ENCODE measurements at places on chromosomes 13 and 19. TPM values are rescaled to one million over a fixed set of nuclear protein-coding genes. Genes with fewer than 3 reads are reported as not detected.

DNA sequence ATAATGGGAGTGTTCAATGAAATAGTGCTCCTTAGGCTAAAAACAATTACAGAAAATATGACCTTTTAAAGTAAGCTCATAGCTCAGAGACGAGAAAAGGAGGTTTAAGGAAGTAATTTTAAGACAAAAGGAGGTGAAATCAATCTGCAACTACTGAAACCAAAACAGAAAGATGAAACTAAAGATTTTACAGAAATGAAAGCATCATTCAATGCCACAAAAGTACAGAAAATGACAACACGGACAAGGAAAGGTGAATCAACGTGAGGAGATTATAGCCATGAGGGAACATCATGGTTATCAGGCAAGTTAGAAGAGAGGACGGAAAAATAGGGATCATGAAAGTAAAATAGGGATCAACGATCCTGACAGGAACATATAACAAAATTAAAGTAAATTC, 745.2 kb downstream of the PCDH17 start:
- no peak overlapping the region for H3K4me3 ChIP-seq
- no peak overlapping the region for H3K27ac ChIP-seq
- no peaks in the 10 kb centered on the region for H3K4me1 ChIP-seq
- H3K36me3 ChIP-seq, result no peaks in the 10 kb centered on the region
- no peaks in the 10 kb centered on the region for H3K27me3 ChIP-seq
- DNase-seq, result no peak

DNA sequence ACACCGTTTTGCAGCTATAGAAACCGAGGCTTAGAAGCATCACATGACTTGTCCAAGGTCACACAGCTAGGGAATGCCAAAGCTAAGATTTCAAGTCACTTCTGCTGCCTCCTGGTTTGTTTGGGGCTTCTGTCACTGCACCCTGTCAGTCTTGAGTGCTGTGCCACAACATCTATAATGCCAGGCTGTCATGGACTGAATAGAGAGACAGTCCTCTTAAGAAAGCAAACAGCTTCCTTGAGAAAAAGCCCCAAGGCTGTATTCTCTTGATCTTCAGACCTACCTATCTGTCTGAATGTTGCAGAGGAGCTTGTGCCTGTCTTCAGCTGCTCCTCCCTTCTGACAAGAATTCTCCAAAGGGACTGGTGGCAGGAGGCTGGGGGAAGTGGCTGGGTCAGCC, 81.6 kb downstream of the OLFM4 start:
- DNase-seq, result no peak
- H3K36me3 ChIP-seq, result no peaks in the 10 kb centered on the region
- H3K27me3 ChIP-seq, result no peaks in the 10 kb centered on the region

DNA sequence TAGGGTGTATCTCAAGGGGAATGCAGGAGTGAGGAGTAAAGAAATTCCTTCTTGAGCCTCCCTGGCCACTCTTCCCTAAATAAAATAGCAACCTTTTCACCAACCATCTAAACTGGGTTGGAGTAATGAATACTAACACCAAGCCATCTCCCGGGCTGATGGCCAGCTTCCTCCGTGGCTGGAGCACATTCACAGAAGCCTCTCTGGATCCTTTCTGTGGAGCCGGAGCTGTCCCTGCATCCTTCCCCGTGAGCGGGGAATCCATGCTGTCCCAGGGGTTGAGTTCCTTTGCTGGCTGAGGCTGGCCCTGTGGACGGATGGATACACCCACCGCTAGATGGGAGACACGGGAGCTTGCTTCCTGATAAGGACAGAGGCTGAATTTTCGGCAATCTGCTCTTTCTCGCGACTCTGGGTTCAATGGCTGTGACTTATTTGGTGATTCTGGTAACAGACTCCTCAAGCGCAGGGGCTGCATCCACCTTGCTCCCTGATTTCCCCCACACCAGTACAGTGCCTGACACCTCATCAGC, 370.3 kb downstream of the ZNF536 start:
- H3K4me1 ChIP-seq, result no peaks in the 10 kb centered on the region
- no peak overlapping the region for H3K27ac ChIP-seq
- no peak for DNase-seq
- no peaks in the 10 kb centered on the region for H3K36me3 ChIP-seq
- H3K4me3 ChIP-seq, result no peak overlapping the region

- H3K27me3 ChIP-seq, result no peaks in the 10 kb centered on the region
- H3K4me3 ChIP-seq, result no peak overlapping the region
- peak overlapping the region; percentile 85 for H3K27ac ChIP-seq
Observed at GRCh38 chr13:113929628-113930615, 44.0 kb downstream of the C13orf46 start.

- peaks cover 12% of the 10 kb centered on the region for H3K36me3 ChIP-seq
- H3K27ac ChIP-seq, result no peak overlapping the region
- no peaks in the 10 kb centered on the region for H3K4me1 ChIP-seq
- DNase-seq, result no peak
- no peaks in the 10 kb centered on the region for H3K27me3 ChIP-seq
- no peak overlapping the region for H3K4me3 ChIP-seq
Observed at GRCh38 chr13:37023871-37024270, 23.3 kb downstream of the EXOSC8 start.

GRCh38 chr13:48265217-48265815, 32.3 kb downstream of the ITM2B start:
- no peaks in the 10 kb centered on the region for H3K27me3 ChIP-seq
- H3K4me1 ChIP-seq, result no peaks in the 10 kb centered on the region
- peaks cover 3% of the 10 kb centered on the region for H3K36me3 ChIP-seq
- no peak overlapping the region for H3K4me3 ChIP-seq
- DNase-seq, result no peak

The ADGRE3 gene
- total RNA-seq, result not detected

All from breast epithelium (tissue), 4 donors.